ENCODE measurements at places on chromosomes 3 and 15.

GRCh38 chr15:70079888-70080287, 17.8 kb downstream of the TLE3 start:
- no peak for DNase-seq

DNA sequence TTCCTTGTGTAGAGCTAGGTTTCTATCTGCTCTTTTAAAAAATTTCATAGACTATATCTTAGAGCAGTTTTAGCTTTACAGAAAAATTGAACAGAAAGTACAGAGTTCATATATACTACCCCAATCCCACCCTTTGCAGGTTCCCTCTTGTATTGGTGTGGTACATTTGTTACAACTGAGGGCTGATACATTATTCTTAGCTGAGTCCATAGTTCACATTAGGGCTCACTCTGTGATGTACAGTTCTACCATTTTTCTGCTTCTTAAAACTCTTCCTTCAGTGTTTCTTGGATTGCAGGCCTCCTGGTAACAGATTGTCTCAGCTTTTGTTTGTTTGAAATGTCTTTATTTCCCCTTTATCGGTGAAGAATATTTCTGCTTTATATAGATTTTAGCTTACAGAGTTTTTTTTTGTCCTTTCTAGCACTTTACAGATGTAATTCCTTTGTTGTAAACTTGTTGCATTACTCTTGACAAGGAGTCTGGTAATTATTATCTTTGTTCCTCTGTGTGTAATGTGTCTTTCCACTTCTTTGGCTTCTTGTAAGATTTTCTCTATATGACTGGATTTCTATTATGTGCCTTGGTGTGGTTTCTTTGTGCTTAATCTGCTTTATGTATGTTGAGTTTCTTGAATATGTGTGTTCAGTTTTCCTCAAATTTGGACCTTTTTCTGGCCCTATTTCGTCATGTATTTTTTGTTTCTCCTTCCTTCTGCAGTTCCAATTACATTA, 25.3 kb downstream of the MEF2A start:
- DNase-seq: no peak

DNA sequence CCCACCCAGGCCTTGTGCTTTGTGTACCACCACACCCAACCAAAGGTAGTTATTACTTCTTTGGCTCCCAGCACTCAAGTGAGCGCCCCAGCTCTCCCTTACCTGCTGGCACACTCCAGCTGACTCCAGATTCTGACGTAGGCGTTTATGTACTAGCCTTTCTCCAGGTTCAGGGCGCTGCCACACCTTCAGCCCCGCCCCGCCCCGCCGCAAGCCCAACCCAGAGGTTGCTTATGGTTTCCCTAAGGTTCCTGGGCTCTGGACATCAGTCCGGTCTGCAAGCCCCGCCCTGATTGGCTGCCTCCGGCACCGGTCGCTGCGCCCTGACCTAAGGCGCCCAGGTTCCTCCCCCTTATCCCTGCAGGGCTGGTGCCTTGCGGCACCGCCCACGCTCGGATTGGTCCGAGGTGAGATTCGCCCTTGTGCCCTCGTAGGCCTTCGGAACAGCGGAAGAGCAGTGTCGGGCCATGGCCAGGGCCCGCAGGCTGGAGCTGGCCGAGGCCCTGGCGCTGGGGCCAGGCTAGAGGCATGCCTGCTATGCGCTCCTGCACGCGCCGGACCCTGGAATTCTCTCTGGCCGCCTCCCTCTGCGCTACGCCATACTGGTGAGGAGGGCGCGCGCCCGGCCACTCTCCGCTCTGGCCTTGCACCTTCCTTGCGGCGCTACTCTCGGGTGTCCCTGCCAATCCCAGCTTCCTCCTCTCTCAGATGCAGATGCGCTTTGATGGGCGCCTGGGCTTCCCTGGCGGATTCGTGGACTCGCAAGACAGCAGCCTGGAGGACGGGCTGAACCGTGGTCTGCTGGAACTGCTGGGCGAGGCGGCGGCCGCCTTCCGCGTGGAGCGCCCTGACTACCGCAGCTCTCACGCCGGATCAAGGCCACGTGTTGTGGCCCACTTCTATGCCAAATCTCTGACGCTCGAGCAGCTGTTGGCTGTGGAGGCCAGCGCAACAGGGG, 19.8 kb upstream of the NUDT16 start:
- no peak for DNase-seq

- DNase-seq: no peak
Measured at GRCh38 chr15:50880206-50880605, 28.3 kb upstream of the AP4E1 start.

- no peak for DNase-seq
Measured at GRCh38 chr15:63630036-63630751, 33.0 kb downstream of the FBXL22 start.

DNA sequence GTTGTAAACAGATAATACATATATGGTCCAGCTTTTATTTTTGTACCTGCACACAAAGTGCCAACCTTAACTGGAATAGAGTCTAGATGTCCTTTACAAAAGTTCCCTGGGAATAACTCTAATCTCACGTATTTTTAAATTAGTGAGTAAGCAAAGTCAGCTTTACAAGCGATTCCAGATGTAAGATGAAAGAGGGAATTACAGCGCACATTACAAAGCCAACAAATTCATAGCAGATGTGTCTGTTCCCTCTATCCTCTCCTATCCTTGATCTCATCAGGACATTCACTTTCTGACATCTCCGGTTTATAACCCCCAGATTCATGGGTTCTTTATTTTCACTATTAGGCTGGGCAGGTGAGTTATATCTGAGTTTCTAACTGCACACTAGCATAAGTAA, 406.8 kb upstream of the ZNF385D start:
- DNase-seq: no peak

- DNase-seq: no peak
Measured at GRCh38 chr3:48440590-48440958, 517 bp downstream of the TMA7 start.

DNA sequence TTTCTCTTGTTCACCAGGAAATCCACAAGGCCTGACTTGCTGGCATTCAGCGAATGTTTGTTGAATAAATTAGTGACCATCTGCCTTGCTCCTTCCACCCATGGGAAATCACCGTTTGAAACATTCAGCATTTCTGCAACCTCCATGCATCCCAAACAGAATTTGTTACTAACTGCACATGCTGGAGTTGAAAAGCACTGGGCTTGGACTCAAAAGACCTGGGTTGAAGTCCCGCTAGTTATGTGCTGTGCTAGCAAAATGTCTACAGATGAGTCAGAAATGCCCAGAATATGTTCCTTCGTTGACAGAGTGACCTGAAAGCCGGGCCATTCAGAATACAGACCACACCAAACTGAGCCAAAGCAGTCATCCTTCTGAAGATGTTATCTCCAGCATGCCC, 144.6 kb downstream of the ALDH1A2 start:
- no peak for DNase-seq

GRCh38 chr15:43294091-43294706, 27.5 kb upstream of the TGM5 start:
- no peak for DNase-seq

DNA sequence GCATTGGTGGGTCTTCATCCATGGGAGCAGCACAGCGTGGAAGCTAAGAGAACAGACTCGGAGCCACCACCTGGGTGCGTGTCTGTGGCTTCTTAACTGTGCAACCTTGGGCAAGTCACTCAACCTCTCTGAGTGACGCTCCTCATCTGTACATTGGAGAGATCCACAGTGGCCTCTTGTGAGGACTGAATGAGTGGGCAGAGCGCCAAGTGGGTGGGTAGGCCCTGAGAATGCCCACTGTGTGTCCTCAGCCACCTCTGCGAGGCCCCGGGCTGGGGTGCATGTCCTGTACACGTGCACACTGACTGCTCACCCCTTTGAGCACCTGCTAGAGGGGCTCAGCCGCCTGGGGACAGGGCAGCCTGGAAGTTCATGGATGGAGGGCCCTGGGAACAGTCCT, 99.6 kb upstream of the PRR23E start:
- no peak for DNase-seq

All from NCI-H2171 (cell line).